ENCODE measurements at places on chromosomes 11 and 22.

- DNase-seq = no peak
These were observed 40.3 kb upstream of the CYP2D6 start for GRCh38 chr22:42170946-42171345.

- DNase-seq = no peak
These were observed 21.6 kb downstream of the LMO1 start for GRCh38 chr11:8242118-8242475.

DNA sequence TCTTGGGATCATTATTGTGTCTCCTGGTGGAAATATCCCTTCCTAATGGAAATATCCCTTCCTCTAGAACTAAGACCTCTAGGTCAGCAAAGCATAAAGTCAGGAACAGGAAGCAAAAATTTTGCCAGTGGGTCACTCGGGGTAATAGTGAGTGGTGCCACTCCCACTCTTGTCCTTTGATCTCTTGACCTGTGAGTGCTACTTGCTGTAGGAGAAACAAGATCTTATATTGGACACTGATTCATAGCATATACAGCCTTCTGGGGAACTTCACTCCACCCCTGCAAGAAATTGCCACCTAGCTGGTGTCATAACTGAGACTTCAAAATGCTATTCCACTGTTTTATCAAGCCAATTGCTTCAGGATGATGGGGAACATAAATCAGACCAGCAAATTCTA is 44.7 kb upstream of the TMEM45B start:
- no peak for DNase-seq

DNA sequence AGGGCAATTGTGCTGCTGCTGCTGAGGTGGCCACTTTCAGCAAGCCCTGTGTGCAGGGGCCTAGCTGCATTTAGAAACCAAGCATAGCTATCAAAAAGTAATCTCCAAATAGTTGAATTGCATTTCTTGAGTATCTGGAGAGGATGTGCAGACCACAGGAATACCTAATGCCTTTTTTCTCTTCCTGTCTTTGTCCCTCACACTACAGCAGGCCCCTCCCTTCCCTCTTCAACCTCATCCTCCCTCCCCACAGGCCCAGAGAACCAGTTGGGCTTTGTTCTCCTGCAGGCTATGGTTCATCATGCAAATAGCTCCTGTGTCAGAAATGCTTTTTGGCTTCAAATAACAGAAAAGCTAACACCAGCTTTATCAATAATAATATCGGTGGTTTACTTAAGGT is 47.7 kb downstream of the DKK3 start:
- no peak for DNase-seq

- DNase-seq = no peak
These were observed 196.1 kb upstream of the B3GAT1 start for GRCh38 chr11:134607963-134608750.

GRCh38 chr22:25774575-25775026 is 32.6 kb downstream of the MYO18B start:
- no peak for DNase-seq

- DNase-seq = no peak
These were observed 110.6 kb downstream of the NECTIN1 start for GRCh38 chr11:119618208-119618909.

DNA sequence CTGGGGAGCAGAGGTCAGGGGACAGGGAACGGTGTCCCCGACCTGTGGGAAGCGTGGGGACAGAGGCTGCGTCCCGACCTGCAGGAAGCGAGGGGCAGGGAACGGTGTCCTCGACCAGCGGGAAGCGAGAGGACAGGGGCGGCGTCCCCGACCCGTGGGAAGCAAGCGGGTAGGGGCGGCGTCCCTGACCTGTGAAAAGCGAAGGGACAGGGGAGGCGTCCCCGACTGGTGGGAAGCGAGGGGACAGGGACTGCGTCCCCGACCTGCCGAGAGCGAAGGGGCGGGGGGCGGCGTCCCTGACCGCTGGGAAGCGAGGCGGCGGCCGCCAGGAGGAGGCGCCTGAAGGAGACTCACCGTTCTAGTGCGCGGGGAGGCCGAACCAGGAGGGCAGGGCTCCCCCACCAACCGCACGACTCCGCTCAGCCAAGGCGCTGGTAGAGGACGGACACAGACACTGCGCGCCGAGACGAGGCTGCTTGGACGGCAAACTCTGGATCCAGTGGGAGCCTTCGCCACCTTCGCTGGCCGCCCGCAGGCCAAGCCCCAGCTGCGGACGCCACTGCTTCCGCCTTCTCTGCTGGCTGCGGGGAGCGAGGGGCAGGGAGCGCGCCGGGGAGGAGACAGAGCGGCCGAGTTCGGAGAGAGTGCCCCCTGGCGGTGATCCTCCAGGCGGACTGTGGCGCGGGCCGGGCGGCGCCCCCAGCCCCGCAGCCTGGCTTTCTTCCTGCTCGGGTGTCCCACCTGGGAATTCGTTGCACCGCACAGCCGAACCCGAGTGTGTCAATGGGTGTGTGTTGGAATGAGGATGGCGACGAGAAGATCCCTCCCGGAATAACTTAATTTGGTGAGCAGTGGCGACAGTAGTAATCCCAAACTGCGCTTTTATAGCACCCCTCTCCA is at the start of gene TRAF6:
TRAF6 (minus strand) TSS at position 579 of the 900 bp plus-strand sequence. CDS start 8,757 bp downstream, outside the sequence.
- peak; percentile 90 for DNase-seq

- no peak for DNase-seq
These were observed 268.3 kb downstream of the MN1 start for GRCh38 chr22:27533105-27533745.

- no peak for DNase-seq
These were observed 19.6 kb downstream of the POU2AF1 start for GRCh38 chr11:111359223-111360149.

GRCh38 chr11:134139873-134140331 is 71.0 kb downstream of the JAM3 start:
- DNase-seq = no peak

DNA sequence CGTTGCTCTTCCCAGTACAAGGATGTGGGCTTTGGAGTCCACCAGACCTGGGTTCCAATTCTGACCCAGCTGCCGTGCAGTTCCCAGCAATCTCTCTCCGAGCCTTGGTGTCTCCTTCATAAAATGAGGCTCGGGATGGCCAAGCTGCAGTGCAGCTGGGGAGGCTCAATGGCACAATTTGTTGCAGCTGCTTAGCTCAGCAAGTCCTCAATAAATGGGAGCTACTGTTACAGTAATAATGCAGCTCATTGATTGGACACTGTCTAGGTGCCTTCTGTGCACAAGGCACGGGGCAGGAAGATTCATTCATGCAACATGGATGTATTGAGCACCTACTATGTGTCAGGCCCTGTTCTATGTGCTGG is 37.1 kb downstream of the SHISAL1 start:
- DNase-seq = no peak

GRCh38 chr11:112727341-112727841 is 233.8 kb upstream of the NCAM1 start:
- no peak for DNase-seq

DNA sequence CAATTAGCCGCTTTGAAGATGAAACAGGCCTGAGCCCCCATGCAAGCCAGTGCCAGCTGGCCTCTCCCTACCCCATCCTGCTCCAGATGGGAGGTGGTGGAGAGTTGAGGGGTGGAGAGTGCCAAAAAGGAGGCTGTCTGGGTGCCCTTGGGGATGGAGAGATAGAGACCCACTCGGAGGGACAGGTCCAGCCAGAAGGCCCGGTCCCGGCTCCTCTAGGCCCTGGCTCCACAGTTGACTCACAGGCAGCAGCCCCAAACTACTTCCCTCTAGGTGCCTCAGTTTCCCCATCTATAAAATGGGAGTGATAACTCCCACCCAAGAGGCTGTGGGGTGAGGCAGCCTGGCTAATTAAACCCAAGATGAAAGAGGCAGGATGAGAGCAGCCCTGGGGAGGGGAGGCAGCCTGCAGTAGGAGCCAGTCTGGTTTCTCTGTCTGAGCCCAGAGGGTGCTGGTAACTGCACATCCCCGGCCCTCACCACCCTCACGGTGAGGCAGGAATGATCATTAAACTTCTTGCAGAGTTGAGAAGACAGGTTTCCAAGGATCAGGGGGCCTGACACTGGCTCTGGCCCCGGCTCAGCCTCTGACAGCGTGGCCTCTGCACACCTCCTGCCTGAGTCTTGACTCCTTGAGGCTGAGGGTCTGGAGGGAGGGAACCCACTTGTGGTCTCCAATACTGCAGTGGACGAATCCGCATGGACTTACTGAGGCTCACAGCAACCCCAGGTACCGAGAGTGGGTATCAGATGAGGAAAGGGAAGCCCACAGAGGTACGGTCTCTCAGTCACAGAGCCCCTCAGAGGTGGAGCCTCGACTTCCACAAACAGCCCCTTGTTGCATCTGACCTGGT is 1.4 kb upstream of the AP5B1 start:
- no peak for DNase-seq

DNA sequence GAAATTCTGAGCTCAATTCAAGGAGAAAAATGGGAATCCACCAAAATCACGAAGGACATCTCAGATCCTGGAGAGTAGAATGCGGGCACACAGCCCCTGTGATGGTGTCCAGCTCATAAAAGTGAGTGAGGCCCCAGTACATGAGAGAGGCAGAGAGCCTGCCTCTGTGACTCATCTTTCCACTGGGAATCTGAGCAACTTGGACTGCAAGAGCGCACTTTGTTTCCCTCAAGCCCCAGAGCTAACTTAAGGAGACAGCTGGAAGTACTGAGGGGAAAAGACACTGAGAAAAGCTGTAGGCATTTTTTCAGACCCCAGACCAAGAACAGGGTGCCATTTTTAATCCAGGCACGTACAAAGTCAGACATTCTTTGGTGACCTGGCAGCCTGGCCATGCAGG is 273.7 kb downstream of the C11orf87 start:
- no peak for DNase-seq

GRCh38 chr11:14577835-14578529 is 57.8 kb upstream of the PSMA1 start:
- DNase-seq = no peak

GRCh38 chr11:12989428-12990161 is 19.5 kb upstream of the RASSF10 start:
- DNase-seq = no peak

DNA sequence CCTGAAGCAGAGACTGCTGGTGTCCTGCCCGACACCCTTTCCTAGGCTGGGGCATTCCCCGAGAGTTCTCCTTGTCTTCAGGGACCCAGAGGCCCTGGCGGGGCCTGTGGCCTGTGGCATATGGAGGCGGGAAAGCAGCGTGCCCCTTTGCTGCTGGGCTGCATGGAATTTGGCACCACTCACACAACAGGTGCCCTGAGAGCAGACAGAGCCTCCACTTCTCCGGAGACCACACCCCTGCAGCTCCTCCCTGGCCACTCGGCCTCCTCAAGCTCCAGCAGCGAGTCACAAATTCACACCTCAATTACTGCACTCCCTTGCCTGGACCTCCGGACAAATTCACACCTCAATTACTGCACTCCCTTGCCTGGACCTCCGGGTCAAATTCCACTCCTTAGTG is 1375.2 kb downstream of the TBC1D22A start:
- DNase-seq = no peak

DNA sequence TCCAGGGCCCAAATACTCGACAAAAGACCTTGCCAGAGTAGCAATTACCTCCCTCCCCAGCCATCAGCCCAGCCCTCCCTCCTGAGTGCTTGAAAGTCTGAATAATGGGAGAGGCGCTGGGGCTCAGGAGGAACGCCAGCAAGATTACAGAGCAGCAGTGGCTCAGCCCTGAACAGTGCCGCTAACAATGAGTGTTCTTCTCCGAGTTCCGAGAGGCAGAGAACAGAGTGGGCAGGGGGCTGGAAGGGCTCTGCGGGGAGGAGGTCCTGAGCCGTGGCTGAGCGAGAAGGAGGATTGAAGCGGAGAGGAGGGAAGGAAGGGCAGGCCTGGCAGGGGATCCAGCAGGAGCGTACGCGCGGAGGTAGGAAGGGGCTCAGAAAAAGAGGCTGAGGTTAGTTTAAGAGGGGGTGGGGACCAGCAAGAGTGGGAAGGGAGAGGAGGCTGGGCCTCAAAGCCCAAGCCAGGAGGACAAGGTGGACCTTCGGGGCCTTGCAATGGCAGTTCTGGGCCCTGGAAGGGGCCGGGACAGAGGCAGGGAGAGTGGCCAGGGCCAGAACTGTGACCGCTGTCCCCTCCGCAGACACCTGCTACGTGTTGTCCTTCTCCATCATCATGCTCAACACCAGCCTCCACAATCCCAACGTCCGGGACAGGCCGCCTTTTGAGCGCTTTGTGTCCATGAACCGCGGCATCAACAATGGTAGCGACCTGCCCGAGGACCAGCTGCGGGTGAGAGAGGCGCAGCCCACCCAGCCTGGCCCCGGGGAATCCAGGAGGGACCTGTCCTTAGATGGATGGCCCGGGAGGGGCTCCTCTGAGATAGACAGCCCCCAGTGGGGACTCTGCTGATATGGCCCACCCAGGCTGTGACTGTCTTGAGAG is 20.6 kb downstream of the CYTH4 start:
- DNase-seq = no peak

- no peak for DNase-seq
These were observed 34.4 kb downstream of the SCUBE2 start for GRCh38 chr11:9057007-9057406.

DNA sequence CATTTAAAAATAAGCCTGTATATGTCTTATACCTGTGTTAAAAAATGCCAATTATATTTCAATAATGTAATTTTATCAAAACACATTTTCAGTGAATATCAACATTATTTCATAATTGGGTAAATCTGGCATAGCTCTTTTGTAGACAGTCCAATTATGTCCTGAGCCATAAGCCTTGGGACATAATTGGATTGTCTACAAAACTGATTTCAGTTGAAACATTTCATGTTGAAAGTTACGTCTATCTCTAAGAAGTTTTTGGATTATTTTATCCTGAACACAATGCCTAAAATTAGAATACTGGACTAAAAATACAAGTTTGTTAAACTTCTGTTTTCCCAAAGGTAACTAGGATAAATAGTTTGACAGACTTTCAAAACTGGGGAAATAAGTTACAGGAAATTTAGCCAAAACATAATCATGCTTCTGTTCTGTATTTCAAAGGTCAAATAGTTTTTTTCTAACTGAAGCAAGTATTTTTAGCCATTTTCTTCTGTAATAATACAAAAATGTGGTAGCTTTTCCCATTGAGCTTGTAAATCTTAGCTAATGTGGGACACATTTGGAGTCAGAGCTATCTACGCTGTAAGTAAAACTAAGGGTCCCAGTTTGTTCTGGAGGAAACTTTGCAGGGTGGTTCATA is 100.7 kb upstream of the BIRC3 start:
- DNase-seq = no peak

DNA sequence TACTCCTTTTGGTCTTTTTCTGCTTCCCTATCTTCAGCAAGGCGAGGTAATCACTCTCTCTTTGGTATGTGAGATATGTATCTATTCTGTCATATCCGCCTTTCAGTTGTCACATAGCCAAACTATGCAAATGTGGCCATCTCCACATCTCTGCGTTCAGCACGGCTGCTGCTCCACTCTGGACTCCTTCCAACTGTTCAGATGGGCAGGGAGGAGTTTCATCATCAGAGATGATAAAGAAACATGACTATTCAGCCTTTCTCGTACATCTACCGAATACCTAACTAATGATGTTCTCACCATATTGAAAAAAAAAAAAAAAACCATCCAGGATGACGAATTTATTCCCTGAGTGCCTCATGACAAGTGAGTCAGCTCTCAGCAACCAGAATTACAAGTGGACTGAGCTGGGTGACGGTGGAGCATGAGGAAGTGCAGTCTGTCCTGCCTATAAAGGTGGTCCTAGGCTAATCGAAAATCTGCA is 899.6 kb downstream of the OPCML start:
- no peak for DNase-seq

Data from CD8-positive, alpha-beta memory T cell (primary cell).